ENCODE measurements at places on chromosomes 7 and 10. TPM values are rescaled to one million over a fixed set of nuclear protein-coding genes. Genes with fewer than 3 reads are reported as not detected.

DNA sequence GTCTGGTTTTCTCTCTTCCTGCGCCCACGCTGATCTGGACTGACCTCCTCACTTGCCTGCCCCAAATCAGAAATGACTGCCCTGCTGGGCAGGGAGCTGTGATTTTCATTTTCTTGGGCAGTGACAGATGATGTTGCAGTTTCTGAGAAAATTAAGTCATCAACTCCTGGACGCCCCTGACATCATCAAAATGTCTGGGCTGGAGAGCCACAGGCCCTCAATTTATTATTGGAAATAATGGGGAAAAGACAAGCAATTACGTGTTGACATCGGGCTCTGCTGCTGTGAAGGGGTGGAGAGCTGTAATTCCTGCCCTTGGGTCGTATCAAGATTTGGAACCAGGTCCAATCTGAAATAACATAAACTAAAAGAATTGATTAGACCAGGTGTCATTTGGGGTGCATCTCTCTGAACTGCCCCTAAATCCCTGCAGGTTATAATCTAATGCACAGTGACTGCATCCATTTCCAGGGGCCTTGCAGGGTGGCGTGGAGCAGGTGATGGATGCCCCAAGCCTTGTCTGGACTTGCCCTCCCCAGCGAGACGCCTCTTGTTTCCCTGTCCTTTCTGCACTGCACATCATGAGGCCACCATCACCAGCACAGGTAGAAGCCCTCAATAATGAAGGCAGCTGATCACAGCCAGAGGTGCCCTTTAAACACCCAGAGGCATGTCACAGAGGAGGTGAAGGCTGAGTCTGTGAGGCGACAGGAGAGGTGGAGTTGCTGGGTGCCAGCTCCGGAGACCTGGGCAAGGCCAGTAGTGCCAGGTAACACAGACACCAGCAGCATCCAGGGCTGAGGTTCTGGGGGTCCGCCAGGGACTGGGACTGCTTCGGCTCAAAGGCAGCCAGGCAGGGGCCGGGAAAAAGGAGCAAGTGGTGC, 98.7 kb downstream of the HTR5A start:
- DNase-seq: no peak

DNA sequence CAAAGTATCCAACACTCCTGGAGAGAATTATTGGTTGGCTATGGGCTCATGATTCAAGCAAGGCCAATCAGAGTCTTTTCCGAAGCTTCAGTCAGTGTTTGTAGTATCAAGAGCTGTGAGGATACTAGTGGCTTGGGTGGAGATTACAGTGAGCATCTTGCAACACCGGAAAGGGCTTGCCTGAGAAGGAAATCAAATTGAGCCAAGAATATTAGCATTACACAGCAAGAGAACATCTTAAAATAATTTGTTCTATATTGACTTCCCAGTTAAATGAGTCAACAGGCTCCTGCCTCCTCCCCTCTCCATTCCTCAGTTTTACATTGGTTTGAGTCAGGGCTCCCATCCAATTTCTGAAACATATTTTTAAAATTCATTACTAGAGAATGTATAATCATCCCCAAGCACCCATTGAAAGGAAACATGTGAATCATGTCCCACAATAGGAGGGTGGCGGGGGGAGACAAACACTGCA, 127.4 kb downstream of the ELAPOR2 start:
- no peak for DNase-seq

- no peak for DNase-seq
Observed at GRCh38 chr7:130944997-130945396, 211.0 kb upstream of the KLF14 start.

- no peak for DNase-seq
Observed at GRCh38 chr10:60916025-60916424, 28.0 kb downstream of the RHOBTB1 start.

DNA sequence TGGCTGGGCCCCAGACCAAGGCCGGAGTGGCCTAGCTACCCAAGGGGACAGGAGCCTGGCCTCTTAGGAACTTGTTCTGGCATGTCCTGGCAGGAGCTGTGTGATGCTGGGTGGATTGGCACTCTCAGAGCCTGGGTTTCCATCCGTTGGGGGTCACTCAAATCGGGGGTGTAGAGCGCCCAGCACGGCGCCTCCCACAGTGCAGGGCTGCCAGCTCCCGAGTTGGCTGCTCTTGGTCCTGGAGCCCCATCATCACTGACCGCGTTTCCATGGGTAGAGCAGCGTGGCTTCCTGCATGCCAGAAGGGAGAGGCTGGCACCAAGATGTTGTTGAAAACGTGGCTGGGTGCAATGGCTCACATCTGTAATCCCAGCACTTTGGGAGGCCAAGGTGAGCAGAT, 70.3 kb downstream of the UNCX start:
- no peak for DNase-seq

- no peak for DNase-seq
Observed at GRCh38 chr10:102791754-102792395, 45.3 kb downstream of the CYP17A1 start.

GRCh38 chr10:60737242-60737641, 41.0 kb upstream of the CDK1 start:
- DNase-seq: no peak

The SLC26A5 gene
- not detected for total RNA-seq

The STEAP1 gene
- not detected for total RNA-seq

The NCAPG2 gene
- total RNA-seq: 75.5 TPM

The MCM10 gene
- total RNA-seq: 71.3 TPM

The TMEM225B gene
- 0.55 TPM for total RNA-seq

All from CD8-positive, alpha-beta memory T cell (primary cell).